Central memory CD4-positive, alpha-beta T cell (primary cell): ENCODE measurements at places on chromosomes 4 and X.

- no peak for DNase-seq
These were observed 234.2 kb downstream of the UNC5C start for GRCh38 chr4:95314573-95314972.

- no peak for DNase-seq
These were observed 346.7 kb upstream of the SLIT2 start for GRCh38 chr4:19905024-19905423.

GRCh38 chr4:159367781-159368080, 264.9 kb downstream of the RAPGEF2 start:
- DNase-seq, result no peak

DNA sequence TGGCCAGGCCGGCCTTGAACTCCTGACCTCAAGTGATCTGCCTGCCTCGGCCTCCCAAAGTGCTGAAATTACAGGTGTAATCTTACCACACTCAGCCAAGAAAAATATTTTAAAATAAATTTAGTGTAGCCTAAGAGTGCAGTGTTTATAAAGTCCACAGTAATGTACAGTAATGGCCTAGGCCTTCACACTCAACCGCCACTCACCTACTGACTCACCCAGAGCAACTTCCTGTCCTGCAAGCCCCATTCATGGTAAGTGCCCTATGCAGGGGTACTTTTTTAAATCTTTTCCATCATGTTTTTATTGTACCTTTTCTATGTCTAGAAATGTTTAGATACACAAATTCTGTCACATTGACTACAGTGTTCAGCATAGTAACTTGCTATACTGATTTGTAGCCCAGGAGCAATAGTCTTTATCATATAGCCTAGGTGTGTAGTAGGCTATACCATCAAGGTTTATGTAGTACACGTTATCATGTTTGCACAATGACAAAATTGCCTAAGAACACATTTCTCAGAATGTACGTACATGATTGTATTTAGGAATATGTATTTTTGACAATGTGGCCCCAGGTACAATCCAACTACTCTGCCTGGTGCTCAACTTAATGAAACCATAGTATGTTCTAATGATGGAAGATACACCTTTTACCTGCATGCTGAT, 455.2 kb downstream of the PCDH7 start:
- no peak for DNase-seq

GRCh38 chr4:90840291-90840690, 713.1 kb downstream of the CCSER1 start:
- no peak for DNase-seq

GRCh38 chrX:54171527-54172250, 11.4 kb downstream of the FAM120C start:
- DNase-seq, result no peak

DNA sequence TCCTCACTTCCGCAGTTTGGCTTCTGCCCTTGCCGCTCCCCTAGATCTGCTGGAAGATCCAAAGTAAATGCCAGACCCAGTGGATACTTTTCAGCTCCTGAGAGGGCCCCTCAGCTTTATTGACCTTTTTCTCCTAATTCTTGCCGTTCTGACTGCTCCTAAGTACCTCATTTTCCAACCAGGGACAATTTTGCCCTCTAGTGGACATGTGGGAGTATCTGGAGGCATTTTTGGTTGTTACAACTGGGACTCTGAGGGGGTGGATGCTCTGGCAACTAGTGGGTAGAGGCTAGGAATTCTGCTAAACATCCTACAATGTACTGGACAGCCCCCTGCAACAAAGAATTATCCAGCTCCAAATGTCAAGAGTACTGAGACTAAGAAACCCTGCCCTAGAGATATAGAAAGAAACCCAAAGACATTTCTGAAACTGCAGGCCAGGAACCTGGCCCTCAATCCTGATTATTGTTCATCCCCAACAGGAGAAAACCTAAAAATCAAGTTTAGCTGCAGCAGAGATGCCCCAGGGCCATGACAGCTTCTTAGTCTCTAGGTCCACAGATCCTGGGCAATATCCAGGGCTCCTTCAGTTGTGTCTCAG, 3.4 kb downstream of the TEX13B start:
- DNase-seq, result no peak

GRCh38 chrX:133364196-133364595, 51.1 kb downstream of the GPC4 start:
- no peak for DNase-seq

- no peak for DNase-seq
These were observed 146.1 kb downstream of the DCTD start for GRCh38 chr4:182770996-182771514.

- DNase-seq, result no peak
These were observed 626.8 kb upstream of the GNPDA2 start for GRCh38 chr4:45353161-45353560.

DNA sequence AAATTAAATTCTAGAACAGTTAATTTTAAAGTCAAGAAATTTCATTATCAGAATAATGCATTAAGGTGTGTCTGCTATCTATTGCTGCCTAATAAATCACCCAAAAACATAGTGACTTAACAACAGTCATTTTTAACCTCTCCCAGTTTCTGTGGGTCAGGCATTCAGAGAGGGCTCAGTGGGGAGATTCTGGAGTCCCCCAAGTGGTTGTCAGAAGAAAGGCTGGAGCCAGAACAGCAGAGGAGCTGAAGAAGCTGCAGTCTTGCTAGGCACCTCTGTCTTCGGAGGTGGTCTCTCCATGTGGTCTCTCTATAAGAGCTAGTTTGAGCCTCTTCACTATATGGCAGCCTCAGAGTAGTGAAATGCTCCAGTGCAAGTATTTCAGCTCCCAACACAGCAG, 9.3 kb upstream of the HOPX start:
- no peak for DNase-seq

DNA sequence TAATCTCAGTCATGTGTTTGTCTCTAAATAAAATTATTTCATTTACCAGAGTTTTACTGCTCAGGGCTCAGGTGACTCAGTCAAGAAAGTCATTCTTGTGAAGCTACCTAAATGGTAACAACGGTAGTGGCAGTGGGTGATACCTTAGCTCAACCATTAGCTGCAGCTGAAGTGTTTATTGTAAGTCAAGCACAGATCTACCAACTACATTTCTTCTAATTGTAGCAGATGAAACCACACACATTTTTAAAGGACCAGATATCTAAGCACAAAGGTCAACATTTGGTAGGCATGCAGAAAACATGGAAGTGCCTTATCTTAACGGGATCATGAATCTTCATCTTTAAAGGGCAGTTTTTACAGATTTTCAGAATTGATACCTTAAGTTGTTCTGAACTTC, 79.1 kb downstream of the FAT4 start:
- DNase-seq, result no peak

DNA sequence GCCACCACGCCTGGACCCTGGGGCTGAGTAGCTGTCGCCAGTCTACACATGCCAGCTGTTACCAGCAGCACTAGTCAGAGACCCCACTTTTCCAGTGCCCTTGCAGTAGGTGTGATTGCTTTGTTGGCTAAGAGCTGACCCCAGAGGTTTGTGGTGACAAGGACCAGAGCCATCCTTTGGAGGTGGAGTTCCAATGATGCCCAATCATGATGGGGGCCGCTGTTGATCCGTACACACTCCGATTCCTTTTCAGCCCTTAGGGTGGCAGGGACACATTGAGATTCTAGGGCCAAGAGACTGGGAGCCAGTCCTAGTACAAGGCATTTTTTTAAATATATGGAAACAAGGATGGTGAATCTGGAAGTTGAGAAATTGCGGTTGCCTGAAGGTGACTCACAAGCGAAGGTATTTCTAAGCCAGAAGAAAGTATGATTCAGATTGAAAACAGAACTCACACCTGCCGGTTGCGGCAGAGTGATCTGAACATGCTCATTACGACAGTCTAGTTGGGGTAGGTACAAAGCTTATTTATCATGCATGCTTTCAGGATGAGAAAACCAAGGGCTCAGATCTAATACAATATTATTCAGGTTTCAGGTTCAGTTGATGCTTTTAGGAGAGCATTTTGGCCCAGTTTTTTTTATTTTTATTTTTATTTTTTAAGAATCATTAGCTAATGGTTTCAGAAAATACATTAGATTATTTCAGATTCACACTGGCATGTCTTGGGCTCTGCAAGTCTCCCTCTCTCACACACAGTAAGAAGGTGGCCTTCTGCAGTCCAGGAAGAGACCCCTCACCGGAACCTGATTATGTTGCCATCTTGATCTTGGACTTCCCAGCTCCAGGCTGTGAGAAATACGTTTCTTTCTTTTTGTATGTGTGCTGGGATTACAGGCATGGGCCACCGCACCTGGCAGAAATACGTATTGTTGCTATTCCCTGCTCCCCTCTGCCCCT, 43.4 kb downstream of the SHROOM2 start:
- no peak for DNase-seq

DNA sequence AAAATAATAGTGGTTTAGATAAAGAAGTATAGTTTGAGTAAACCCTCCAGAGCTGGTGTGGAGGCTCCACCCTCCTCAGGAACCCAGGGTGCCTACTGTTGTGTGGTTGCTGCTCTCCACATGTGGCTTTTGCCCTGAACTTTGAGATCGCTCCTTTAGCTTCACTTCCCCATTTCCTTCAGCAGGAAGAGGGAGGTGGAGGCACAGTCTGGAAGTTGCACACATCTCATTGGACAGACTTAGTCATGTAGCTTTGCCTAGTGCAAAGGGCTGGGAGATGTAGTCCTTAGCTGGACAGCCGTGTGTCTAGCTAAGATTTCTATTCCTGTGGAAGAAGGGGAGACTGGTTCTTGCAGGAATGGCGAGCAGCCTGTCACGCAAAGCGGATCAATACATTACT, 37.9 kb downstream of the RGS12 start:
- no peak for DNase-seq

- DNase-seq, result no peak
These were observed 36.7 kb downstream of the CLNK start for GRCh38 chr4:10647846-10648245.

DNA sequence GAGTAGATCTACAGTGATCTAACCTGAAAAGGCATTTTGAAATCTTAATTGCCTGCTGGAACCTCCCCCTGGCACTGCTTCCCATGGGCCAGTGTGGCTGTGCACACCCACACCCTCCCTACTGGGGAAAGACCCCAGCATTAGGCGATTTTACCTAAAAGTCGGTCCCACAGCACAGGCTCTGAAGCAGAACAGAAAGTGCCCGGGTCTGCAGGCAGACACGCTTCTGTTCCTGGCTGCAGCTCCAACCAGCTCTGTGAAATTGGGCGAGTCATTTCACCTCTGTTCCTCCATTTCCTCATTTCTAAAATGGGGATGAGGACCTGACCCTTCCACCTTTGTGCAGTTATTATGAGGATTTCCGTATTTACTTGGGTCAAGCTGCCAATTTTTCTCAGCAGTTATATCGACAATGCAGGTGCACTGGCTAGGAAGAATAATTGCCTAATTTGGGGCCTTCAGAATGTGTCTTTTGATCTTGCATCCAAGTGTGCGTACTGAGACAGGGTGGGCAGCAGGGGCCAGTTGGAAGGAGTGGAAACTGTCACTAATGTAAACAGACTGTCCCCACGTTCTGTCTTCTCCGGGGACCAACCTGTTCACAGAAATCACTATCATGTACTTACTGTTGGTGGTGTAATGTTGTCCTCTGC, 7.1 kb downstream of the KLF3 start:
- no peak for DNase-seq

DNA sequence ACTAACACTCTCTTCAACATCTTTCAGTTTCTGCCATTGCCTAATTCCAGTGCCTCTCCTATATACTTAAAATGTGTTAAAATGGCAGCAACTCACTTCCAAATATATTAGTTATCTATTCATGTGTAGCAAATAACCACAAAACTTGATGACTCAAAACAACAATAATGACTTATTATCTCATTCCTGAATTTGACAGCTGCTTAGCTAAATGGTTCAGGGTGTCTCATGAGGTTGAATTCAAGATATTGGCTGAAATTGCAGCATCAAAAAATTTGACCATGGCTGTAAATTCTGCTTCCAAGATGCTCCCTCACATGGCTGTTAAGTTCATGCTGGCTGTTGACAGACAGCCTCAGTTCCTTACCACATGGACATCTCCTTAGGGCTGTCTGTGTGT, 25.3 kb downstream of the PITX2 start:
- DNase-seq, result no peak
